Activated T-cell treated with anti-CD3 and anti-CD28 coated beads, Interleukin-2, amount 50 U/mL, for 4 hours (primary cell): ENCODE measurements at places on chromosomes 2 and 18. TPM values are rescaled to one million over a fixed set of nuclear protein-coding genes. Genes with fewer than 3 reads are reported as not detected.

- no peak for DNase-seq
Measured at GRCh38 chr2:19496646-19497045, 138.2 kb upstream of the OSR1 start.

GRCh38 chr18:23809415-23809814, 120.2 kb downstream of the LAMA3 start:
- DNase-seq = no peak

DNA sequence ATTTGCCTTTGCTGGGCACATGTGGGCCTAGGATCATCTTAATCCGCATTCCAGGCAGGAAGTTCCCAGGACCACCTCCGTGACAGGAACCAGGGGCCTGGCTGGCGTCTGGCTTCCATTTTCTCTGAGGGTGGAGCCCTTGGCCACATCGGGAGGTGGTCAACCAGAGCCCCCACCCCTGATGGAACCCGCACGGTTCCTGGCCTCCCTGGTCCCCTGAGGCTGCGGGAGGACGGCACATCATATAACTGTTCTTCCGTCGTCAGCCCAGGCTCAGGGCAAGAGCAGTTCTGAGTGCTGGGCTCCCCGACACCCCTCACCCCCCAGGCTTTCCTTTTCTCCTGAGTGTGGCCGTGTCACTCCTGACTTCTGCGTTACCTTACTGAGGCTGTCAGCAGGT, 13.5 kb downstream of the ESPNL start:
- no peak for DNase-seq

GRCh38 chr2:11505652-11506610, 27.9 kb upstream of the GREB1 start:
- no peak for DNase-seq

DNA sequence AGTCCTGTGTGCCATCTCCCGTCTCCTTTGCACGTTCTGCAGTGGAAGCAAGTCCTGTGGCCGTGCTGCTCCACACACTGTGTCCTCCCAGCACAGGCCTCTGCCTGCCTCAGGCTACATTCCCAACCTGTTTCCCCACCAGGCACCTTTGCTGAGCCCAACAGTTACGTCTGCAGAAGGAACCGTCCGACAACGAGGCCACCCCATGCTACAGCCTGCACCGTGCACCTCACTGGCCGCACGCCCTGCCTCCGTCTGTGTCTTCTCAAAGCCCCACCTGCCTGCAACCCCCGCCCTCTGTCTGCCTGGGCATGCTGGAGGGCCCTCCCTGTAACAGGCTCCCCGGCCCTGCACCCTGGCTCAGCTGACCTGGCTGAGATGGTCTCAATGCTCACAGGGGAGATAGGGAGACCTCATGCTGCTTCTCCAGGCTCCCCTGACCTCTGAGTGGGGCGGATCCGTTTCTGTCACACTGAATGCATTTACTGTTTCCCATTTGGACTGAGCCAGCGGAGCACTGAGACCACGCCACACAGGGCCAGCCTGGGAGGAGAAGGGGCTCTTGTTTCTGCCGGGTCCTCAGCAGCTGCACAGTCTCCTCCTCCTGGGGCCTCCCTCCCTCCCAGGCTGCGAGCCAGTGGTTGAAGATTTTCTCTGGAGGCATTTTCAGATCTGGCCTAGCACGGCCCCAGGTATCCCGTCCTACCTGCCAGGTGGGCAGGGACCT, 109.1 kb upstream of the OTOS start:
- DNase-seq = no peak

- DNase-seq = no peak
Measured at GRCh38 chr2:73092146-73092783, 20.5 kb downstream of the RAB11FIP5 start.

DNA sequence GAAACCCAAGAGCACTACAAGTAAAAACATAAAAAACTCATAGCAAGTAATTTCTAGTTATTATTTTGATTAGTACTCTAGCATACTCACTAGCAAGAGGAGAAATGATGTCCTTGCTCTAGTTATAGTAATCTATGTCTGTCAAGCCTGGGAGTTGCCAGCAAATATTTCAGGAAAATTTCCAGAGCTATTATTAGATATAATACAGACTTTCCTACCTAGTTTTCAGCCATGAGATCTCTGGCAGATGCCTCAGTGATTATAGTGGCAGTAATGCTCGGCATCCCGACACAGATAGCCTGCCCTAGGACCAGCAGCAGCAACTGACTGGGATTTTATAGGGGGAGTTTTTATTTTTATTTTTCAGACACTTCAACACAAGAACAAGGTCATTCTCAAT, 224.4 kb downstream of the ZNF385B start:
- DNase-seq = no peak

- no peak for DNase-seq
Measured at GRCh38 chr2:196924051-196924450, 2.5 kb downstream of the PGAP1 start.

- DNase-seq = no peak
Measured at GRCh38 chr18:29879763-29880162, 1162.8 kb downstream of the DSC3 start.

DNA sequence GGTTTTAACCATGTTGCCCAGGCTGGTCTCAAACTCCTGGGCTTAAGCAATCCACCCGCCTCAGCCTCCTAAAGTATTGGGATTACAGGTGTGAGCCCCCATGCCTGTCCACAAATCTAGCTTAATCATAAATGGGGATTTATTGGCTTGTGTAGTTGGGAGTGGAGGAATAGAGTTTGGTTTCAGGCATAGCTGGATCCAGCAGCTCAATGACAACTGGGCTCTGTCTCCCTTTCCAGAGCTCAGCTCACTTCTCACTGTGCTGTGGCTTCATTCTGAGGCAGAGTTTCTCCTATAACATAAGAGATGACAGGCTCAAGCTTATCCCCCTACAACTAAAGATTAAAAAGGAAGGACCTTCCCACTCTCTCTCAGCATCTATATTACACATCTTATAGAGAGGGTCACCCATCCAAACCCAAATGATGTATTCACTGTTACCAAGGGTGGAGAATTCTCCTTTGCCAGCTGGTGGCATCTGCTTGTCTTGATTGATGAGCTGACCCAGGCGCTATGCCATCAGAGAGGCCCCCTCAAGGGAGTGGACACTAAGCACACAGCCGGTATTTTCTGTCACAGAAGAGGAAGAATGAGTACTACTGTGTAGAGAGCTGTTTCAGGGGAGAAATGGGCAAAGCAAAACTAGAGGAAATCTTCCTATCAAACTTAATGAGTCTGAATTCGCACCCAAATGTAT, 280.4 kb downstream of the PTPRM start:
- no peak for DNase-seq

DNA sequence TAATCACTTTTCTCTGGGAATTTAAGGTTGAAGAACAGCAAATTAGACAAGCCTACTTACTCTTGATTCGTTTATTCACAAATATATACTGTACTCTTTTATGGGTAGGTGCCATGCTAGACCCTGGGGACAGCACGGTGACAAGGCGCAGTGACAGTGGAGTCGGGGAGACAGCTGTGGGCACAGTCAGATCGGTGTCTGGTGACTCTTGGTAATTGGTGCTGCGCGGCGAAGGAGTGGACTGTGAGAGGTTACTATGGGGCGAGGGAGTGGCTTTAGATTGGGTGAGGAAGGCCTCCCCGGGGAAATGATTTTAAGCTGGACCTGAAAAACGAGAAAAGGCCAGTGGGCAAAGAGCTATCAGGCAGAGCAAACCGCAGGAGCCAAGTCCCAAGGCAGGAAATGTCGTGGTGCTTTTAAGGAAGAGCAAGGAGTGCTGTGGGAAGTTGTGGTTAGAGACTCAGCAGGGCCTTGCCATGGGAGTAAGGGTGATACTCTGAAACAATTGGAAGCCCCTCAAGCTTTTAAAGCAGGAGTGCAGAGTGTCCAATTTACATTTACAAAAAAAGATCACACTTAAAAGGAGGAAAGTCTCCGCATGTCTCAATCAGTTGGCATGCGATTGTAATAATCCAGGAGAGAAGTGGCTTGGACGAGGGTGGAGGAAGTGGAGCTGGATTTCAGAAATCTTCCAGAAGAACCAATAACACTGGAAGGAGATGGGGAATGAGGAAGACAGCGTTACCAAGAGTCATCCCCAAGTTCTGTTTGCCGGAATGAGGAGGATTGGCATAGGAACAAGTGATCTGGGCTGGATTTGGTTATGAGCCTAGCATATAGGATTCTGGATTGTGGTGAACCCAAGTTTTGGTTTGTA, 36.1 kb upstream of the TXNDC2 start:
- DNase-seq = no peak

GRCh38 chr2:240995041-240996021, 3.1 kb upstream of the SNED1 start:
- DNase-seq = no peak

GRCh38 chr2:4518596-4518995, 815.2 kb downstream of the DCDC2C start:
- DNase-seq = no peak

- no peak for DNase-seq
Measured at GRCh38 chr18:70468861-70469547, 180.2 kb downstream of the SOCS6 start.

DNA sequence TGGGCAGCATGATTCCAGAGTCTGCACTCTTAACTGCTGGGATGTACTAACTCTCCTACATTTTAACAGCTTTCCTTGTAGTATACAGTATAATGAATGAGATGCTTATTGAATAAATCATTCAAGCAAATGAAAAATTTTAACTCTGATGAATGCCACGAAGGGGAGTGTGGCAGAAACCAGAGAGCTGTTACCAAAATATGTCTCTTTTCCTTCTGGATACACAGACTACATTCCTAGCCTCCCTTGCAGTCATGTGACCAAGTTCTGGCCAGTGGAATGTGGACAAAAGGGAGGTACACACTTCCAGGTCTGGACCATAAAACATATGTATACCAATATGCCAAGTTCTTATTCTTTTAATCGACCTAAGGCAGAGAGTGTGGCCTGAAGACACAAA, 1.7 kb upstream of the EML4 start:
- no peak for DNase-seq

RELCH gene
- total RNA-seq = 20.2 TPM

CREG2 gene
- total RNA-seq = not detected

ASB1 gene
- total RNA-seq = 41.5 TPM

L3MBTL4 gene
- total RNA-seq = 0.40 TPM

RGPD4 gene
- 0.08 TPM for total RNA-seq

DSC2 gene
- 0.10 TPM for total RNA-seq

FBXO48 gene
- 0.66 TPM for total RNA-seq

ALPP gene
- not detected for total RNA-seq

EML4 gene
- 58.2 TPM for total RNA-seq

SPC25 gene
- total RNA-seq = 2.4 TPM
